ENCODE measurements at places on chromosomes 5 and 9. TPM values are rescaled to one million over a fixed set of nuclear protein-coding genes. Genes with fewer than 3 reads are reported as not detected.

IFNA21 gene
- total RNA-seq = not detected

MLANA gene
- total RNA-seq = not detected

SPINK7 gene
- not detected for total RNA-seq

SCAMP1 gene
- total RNA-seq = 29.7 TPM

PCDHGA7 gene
- 9.9 TPM for total RNA-seq

CDKN2B-AS1 gene
- total RNA-seq = 1.2 TPM

RASEF gene
- total RNA-seq = not detected

CSF1R gene
- total RNA-seq = 0.15 TPM

EXOSC2 gene
- total RNA-seq = 16.9 TPM

ORM1 gene
- total RNA-seq = not detected

PTGS1 gene
- total RNA-seq = 135 TPM

PALM2AKAP2 gene
- total RNA-seq = 9.4 TPM

DBH gene
- not detected for total RNA-seq

HAVCR2 gene
- 0.39 TPM for total RNA-seq

GABRA6 gene
- total RNA-seq = not detected

SDHA gene
- 73.9 TPM for total RNA-seq

SPATA31C1 gene
- not detected for total RNA-seq

IL33 gene
- 127 TPM for total RNA-seq

MSMP gene
- total RNA-seq = not detected

IL13 gene
- not detected for total RNA-seq

SPATA31A3 gene
- total RNA-seq = not detected

PCDHB16 gene
- 1.0 TPM for total RNA-seq

OR1J2 gene
- not detected for total RNA-seq
